ENCODE measurements at places on chromosomes 5 and 9.

- no peak for DNase-seq
Measured at GRCh38 chr5:75843319-75843718, 126.1 kb upstream of the POC5 start.

GRCh38 chr9:124054582-124055227 is 43.1 kb downstream of the LHX2 start:
- no peak for DNase-seq

DNA sequence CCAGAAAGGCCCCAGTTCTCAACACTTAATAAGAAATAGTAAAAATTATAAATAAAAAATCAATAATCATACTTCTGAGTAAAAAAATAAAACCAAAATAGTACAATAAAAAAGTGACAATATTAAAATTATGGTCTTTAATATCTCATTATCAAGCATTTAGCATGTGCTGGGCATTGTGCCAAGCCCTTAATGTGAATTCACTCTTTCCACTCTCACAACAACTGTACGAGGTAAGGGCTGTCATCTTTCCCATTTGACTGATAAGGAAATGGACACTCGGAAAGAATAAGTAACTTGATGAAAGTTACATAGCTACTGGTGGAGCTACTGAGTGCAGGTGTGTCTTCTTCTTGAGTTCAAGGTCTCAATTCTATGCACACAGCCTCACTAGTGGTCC is 43.6 kb downstream of the SEC61B start:
- DNase-seq: no peak

DNA sequence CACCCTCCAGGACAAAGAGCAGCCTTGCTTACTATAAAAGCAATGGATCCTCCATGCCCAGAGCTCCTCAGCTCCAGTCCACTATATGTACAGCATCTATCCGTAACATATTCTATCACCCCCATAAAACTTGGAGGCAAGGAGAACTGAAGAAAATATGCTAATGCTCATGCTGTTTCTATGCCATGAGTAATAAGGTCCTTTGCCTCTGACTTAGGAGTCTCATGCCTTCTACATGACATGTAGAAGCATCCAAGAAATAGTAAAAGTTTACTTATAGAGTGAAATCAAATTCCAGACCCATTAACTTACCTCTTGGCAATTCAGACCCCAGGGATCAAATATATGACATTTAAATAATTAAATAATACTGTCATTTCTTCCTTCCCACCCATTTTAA is 33.7 kb downstream of the SSBP2 start:
- DNase-seq: no peak

DNA sequence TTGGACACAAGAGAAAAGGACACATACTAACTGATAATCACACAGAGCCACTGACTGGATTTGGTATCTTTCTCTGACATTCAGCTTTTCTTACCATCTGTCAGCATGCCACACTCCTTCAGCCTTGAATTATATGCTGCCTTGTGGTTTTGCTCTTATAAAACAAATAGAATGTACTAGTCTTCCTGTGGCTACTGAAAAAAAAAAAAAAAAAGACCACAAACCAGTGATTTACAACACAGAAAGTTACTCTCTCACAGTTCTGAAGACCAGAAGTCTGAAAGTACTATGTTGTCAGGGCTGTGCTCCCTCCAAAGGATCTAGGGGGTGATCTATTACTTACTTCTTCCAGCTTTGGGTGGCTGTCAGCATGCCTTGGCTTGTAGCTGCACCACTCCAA is 82.3 kb downstream of the THBS4 start:
- no peak for DNase-seq

- DNase-seq: no peak
Measured at GRCh38 chr5:117315170-117315569, 740.5 kb upstream of the SEMA6A start.

GRCh38 chr5:110612794-110613247 is 113.7 kb downstream of the TMEM232 start:
- no peak for DNase-seq

DNA sequence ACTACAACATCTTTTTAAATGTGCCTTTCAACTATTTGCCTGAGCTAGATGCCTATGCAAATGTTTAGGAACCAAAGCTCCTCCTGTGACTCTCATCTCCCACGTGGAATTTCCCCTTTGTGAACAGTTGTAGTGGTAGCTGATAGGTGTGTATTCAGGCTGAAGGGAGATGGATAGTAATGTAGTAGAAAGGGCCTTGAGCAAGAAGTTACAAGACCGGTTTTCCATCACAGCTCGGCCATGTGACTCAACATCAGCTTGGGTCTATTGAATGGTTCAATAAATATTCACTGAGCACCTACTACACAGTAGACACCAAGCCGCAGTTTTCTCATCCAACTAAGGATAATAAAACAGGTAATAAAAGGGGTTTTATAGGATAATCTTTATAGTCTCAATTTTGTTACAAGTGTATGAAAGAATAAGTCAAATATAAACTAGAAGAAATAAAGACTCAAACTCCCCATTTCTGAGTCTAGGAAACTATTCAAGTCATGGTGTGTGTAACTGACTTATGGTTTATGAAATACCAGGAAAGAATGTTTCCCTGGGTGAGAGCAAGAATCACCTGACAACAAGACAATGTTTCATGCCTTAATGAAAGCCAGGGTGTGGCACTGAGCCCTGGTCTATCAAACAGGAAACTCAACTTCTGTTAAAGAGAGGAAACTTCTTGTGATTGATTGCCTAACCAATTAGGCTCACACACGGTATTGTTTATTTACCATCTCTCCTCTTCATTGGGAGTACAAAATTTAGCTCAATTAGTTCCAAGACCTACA is 187.1 kb upstream of the SPEF2 start:
- DNase-seq: no peak

DNA sequence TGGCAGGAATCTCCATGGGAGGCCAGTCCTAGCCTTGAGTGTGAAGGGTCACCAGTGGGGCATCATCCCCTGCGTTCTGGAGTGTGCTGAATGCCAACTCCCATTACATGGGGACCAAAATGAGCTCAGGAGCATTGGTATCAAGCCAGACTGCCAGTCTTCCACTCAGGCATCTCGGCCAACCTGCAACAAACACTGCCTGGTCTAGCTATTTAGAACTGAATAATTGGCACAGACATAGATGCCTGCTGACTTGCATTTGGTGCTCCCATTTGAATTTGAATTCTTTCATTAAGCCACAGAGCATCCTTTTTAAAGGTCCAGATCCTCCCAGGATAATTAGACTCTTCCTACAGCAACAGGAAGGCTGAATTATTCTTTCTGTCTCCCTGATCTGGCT is 116.6 kb upstream of the ABCA1 start:
- no peak for DNase-seq

DNA sequence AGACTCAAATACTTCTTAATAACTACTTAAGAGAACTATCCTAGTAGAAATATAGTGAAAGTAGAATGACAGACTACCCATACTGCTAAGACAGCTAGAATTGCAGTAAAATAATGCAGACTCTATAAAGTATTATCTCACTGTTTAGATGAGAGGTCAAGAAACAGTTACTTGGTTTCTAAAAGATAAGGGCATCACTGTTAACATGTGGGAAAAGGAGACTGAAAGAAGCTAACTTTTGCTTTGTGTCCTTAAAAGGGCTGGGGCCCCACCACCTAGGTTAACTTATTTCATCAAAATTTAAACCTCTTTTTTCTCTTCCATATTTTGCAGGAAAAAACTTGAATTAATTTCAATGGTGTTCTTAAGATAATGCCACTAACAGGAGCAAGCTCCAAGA is 204.3 kb downstream of the CNTLN start:
- no peak for DNase-seq

DNA sequence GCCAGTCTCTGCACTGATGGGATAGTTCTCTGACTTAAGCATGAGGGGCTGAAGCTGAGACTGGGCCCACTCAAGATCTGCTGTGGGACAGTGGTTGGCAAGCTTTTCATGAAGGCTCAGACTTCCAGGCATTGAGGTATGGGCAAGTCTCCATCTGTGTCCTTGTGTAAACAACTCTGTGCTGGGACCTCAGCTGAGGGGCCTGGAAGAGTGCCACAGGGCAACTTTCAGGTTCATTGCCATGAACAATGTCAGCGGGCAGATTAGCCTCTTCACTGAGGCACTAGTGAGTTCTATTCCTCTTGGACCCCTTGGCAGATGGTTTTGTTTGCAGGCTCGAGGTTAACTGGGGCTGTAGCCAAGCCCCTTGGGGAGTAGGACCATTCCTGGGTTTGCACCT is 127.1 kb downstream of the MRPS30 start:
- DNase-seq: no peak

- no peak for DNase-seq
Measured at GRCh38 chr9:70531311-70531710, 116.9 kb upstream of the KLF9 start.

DNA sequence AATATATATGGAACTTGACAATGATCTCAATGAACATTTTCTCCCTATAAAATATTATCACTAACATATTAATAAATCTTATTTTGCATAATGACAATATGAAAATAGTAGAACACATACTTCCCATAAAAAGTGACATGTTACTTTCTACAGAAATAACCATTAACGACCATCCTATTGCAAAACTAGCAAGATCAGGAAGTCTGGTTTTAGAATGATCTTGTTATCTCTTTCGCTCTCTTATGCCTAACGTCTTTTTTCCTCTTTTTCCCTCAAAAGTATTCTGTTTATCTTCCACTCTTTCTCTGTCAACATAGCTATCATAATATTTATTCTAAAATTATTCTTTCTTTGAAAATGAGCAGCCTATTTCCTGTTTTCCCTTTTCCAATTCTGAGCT is 21.6 kb upstream of the C5orf46 start:
- no peak for DNase-seq

GRCh38 chr5:7980881-7981280 is 111.9 kb downstream of the MTRR start:
- DNase-seq: no peak

DNA sequence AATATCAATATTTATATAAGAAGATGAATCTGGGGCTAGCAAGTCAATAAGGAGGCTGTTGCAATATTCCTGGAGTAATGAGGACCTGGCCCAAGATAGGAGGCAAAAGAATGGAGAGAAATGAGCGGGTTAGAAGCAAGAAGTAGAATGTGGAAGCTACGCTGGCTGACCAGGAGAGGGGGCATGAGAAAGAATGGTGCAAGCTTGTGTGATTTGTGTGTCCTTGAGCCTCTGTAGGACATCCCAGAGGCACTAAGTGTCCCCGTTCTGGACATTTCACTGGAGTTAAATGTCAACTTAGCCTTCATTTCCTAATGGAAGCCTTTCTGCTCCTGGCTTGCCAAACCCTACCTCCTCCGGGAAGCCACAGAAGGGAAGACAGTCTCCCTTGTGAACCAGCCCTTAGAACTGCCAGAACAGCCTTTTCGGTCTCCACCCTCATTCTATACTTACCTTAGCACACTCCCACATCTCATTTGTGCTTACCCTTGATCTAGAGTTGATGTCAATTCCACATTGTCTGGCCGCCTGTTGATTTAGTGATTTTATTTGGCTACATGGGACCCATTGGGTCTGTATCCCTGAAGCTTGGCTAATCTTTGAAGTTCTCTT is 6.7 kb upstream of the PDE6A start:
- no peak for DNase-seq

DNA sequence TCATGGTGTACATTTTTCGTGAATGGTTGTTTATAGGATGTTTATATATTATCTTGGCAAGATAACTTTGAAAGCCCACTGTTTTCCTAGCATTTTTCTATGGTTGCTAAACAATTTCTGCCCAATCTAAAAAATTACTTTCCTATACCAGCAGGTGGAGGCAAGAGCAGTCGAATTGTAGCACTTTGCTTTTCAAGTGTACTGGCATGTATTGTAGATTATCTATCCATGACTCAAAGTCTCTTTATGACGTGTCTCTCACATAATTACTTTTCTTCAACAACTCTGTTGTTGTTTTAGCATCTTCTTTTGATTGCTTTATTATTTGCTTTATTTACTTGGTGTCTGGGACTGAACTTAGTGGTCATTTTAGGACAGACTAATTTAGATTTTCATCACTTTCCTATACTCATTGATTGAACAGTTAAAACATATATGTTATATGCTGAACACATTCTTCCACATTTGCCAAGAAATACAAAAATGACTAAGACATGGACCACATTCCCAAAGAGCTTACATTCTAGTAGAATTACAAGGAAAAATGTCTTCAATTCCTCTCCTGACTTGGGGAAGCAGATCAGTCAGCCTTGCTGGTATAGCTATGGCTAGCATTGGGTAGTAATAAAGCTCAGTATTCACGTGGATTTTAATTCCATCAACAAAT is 20.7 kb downstream of the NLN start:
- DNase-seq: no peak

DNA sequence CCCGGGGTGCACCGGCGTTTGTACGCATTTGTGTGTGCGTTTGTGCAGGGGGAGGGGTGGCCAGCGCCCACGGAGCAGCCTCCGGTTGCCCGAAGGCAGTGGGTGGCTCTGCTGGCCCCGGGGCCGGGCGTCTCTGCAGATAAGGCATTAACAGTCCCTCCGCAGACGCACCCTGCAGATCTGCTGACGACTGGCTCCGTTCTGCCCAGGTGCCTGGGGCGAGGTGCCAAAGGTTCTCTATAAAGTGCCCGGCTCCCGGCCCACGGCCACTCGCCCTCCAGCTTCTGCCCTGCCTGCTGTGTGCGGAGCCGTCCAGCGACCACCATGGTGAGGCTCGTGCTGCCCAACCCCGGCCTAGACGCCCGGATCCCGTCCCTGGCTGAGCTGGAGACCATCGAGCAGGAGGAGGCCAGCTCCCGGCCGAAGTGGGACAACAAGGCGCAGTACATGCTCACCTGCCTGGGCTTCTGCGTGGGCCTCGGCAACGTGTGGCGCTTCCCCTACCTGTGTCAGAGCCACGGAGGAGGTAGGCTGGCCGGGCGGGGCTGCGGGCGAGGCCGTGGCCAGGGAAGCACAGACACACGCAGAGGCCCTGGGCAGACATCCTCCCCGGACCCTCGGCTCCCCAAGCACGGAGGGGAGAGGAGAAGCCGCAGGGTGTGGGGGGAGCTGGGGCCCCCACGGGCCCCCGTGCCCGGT is at the start of gene SLC6A19:
Gene SLC6A19, plus strand, starts transcription at position 269 of the 699 bp plus-strand sequence. Its CDS starts 56 bp downstream, at position 325.
- DNase-seq: no peak

GRCh38 chr5:91158011-91158410 is 225.1 kb downstream of the ARRDC3 start:
- DNase-seq: no peak

DNA sequence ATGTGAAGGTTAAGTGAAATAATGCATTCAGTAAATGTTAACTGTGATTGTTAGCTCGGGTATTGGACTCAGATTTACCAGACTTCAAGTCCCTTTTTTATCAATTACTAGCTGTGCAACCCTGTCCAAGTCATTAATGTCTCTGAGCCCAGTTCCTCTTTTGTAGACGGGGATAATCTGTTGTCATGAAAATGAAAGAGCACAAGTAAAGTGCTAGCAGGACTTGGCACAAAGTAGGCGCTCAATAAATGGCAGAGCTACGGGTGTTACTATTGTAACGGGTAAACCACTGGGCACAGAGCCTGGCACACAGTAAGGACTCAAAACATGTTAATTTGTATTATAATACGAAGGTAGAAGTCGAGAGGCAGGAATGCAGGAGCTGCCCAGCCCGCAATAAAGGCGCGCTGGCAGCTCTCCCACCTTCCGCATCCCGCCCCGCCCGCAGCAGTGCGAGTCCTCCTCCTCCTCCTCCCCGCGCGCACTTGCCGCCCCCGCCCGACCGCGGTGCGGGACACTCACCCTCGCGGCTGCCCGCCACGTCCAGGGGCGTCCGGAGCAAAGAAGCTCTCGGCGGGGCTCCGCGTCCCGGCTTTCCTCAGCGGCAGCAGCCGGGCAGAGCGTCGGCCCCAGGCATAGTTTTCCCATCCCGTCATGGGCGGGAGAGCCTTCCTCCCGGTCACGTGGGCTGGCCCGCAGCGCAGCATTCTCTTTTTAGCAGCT is at the start of gene C1QTNF2:
Gene C1QTNF2, minus strand, starts transcription at position 637 of the 723 bp plus-strand sequence. CDS start 15,615 bp downstream, outside the sequence.
- no peak for DNase-seq

GRCh38 chr5:163306421-163306820 is 131.0 kb upstream of the CCNG1 start:
- DNase-seq: no peak
